ENCODE measurements at places on chromosomes 11 and 22. TPM values are rescaled to one million over a fixed set of nuclear protein-coding genes. Genes with fewer than 3 reads are reported as not detected.

The PNPLA3 gene
- 0.45 TPM for total RNA-seq

The NNMT gene
- total RNA-seq: not detected

The CD3D gene
- 424 TPM for total RNA-seq

The ISX gene
- total RNA-seq: not detected

The PRRG4 gene
- 0.26 TPM for total RNA-seq

The ABCC8 gene
- not detected for total RNA-seq

The ENTHD1 gene
- total RNA-seq: 0.11 TPM

The RHOD gene
- total RNA-seq: 0.54 TPM

The VSIG10L2 gene
- not detected for total RNA-seq
